ENCODE measurements at places on chromosomes 12 and 14.

DNA sequence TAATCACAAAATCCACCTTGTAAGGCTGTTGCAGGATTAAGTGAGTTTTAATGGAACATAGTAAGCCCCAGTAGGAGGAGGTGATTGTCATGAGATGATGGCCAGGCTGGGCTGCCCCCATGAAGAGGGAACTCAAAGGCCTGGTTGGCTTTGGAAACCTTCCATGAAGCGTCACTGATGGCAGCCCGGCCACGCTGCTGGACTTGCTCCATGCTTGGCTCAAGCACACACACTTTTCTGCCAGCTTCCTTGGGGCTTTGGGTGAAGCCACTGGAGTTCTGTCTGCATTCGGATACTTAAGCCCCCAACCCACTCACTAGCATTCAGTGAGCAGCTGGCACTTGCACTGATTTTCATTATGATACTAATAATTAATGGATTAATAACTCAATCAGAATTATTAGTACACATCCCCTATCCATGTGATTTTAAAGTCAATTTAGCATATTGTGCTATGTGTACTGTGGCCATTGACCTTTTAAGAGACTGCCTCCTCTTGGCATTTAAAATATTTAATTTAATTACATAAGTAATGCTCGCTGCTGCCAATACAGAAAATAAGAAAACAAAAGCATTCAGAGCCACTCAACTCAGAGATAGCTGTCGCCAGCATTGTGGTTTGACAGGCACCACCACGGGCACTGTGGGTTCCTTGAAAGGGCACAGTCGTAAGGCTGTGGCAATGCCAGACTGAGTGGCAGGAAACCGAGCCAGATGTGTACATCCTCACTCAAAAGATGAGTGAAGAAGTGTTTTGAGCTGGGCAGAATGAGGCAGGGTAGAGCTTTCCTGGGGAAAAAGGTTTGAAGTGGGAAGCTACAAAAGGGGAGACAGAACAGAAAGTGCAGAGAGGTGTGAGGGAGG lies 15.9 kb downstream of the KRT85 start:
- H3K4me3 ChIP-seq = no peak overlapping the region
- H3K27me3 ChIP-seq = no peaks in the 10 kb centered on the region
- H3K36me3 ChIP-seq = no peaks in the 10 kb centered on the region

DNA sequence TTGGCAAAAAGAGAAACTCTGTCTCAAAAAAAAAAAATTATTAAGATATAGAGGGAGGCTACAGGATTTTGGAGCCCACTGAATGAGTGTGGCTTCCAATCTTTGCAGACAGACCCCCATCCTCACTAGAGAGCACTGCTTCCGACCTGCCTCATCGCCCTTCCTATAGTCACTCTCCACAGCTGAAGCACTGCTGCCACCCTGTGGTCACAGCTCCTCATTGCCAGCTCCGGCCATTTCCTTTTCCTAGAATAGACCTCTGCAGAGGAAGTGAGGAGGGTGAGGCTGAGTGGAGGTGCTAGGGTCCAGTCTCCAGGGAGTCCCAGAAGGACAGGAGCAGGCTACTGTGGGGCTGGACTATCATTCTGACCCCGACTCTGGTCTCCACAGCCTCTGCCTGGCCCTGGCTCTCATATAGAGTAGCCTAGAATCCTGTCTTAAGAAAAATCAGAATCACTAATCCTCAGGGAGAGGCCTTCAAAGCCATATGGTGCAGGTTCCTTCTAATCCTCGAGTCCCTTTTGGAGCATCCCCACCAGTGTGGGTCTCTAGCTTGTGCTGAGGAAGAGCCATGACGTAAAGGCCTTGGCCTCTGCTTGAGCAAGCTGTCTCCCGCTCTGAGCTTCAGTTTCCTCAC lies 1.4 kb upstream of the NPFF start:
- H3K4me1 ChIP-seq = no peaks in the 10 kb centered on the region
- H3K36me3 ChIP-seq = peaks cover 31% of the 10 kb centered on the region
- no peaks in the 10 kb centered on the region for H3K27me3 ChIP-seq
- no peak overlapping the region for H3K27ac ChIP-seq
- H3K4me3 ChIP-seq = no peak overlapping the region

DNA sequence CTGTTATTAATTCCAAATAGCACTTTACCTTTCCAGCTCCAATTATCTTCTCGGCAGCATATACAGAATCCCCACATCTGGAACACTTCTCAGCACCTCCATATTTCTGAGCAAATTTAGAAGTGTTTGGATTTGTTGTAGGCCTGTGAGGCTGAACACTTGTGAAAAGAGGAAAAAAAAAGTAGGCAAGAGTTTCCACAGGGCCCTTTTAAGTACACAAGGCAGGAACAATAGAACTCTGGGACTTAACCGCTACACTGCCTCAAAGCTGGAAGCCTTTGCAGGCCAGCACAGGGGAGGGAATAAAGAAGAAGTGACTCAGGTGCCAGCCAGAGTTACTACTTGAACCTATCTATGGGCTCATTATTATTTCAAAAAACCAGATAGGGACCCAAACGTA lies 18.6 kb downstream of the CSRP2 start:
- H3K27me3 ChIP-seq = no peaks in the 10 kb centered on the region
- no peak overlapping the region for H3K4me3 ChIP-seq
- H3K27ac ChIP-seq = no peak overlapping the region
- H3K36me3 ChIP-seq = peaks cover 45% of the 10 kb centered on the region
- H3K4me1 ChIP-seq = peaks cover 6% of the 10 kb centered on the region

- H3K27ac ChIP-seq = no peak overlapping the region
- H3K4me3 ChIP-seq = no peak overlapping the region
- DNase-seq = no peak
- peaks cover 21% of the 10 kb centered on the region for H3K36me3 ChIP-seq
- H3K4me1 ChIP-seq = no peaks in the 10 kb centered on the region
These were observed 14.0 kb downstream of the GIT2 start for GRCh38 chr12:109982210-109982609.

DNA sequence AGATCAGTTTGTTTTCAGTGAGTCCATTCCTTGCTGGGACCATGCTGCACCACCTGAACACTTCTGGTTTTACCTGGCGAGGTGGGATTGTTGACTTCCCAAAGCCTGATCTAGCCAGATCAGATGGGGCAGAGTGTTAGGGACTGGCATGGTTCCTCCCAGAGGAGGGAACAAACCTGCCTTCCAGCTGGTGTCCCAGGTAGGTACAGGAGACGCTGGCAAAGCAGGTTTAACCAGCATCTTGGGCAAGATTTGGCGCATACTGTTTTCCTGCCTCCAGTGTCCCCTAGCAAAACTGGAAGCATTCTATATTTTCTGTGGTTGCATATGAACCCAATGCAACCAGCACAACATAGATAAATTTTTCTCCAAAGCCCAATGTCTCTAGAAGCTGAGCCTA lies 14.6 kb upstream of the FOS start:
- H3K27ac ChIP-seq = no peak overlapping the region
- H3K27me3 ChIP-seq = no peaks in the 10 kb centered on the region
- no peaks in the 10 kb centered on the region for H3K36me3 ChIP-seq
- no peak for DNase-seq
- no peak overlapping the region for H3K4me3 ChIP-seq

All from H9 (cell line).